ENCODE measurements at places on chromosomes 3 and 15.

GRCh38 chr3:127296166-127296565 is 8.3 kb upstream of the PRR20G start:
- DNase-seq: no peak

DNA sequence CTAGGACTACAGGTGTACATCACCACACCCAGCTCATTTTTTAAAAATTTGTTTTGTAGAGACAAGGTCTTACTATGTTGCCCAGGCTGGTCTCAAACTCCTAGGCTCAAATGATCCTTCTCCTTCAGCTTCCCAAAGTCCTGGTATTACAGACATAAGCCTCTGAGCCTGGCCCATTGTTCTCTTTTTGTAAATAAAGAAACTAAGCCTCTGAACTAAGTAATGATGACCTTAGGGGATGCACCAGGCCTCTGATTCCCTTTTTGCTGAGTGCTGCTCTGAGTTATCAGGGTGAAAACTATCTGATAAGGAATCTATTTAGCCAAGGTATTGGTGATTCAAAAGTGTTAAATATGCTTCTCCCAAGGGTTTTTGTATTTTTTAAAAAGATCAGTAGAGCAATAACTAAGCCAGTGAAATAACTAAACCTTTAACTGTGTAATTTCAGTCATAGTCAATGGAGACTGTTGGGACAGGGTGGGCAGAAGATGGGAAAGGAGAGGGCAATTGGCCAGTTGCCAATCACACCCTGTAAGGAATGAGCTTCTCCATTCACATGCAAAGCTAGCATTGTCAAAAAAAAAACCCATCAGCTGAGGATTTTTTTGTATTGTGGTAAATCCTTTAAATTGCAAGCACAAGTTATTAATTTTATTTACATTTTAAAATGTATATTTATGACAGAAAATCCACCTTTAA is 194.8 kb upstream of the PFN2 start:
- no peak for DNase-seq

DNA sequence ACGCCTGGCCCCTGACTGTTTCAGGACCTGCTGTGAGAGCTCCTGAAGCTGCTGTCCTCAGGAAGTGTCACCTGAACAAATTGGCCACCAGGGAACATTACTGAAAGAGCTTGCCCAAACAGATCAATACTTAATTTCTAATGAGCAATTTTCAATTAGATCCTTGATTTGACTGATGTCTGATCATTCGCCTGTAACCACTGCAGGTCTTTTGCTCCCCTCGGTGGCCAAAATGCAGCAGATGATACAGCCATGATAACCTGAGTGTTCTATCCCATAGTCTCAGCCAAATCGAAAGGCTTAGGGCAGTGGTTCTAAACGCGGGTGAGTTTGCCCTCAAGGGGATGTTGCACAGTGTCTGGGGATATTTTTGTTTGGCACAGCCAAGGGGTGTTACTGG is 57.6 kb upstream of the MEX3B start:
- DNase-seq: no peak

DNA sequence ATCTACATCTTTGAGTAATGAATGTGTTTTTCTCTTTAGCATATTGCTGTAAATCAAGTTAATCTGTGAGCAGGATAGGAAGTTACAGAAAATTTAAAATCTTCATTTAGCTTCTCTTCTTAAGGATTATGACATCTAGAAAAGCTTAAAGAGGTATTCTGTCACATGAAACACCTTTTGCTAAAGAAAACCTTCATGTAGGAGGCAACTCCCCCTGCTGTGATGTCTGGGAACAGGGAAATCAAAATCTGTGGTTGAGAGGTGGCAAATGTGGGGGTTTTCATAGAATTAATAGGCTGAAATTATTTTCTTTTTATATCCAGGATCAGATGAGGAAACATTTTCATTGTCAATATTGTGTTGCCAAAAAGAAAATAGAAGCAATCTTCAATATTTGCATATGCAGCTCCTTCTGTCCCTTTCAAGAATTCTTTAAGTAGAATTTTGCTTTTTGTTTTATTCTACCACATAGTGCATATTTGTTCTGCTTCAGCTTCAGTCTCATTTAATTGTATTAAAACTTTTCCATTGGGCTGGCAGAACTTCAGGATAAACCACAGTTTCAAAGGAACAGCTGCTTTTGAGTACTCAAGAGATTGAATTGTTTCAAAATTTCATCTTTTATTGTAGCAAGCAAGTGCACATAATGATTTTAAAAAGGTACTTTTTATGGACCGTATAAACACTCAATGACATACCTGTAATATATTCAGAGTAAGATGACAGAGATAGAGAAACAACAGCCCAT is 128.4 kb downstream of the RAP2B start:
- peak; percentile 51 for DNase-seq

- no peak for DNase-seq
These were observed 111.4 kb upstream of the CCNL1 start for GRCh38 chr3:157271283-157271882.

DNA sequence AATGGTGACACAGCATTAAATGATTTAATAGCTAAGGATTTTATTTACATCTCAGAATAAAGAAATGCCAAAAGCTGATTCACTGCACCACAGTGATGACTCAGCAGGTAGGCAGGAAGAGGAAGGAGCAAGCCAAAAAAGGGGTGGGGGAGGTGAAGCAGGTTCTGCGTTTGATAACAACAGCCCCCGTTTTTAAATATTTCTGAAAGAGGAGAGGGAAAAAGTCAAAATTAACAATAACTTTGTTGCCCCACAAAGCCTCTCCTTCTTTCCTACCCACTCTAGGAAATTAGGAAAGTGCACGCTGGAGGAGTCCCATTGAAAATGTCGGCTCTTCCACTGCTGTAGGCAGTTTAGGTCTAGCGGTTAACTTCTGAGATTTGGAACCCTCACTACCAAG is 9.9 kb upstream of the CCDC54 start:
- no peak for DNase-seq

DNA sequence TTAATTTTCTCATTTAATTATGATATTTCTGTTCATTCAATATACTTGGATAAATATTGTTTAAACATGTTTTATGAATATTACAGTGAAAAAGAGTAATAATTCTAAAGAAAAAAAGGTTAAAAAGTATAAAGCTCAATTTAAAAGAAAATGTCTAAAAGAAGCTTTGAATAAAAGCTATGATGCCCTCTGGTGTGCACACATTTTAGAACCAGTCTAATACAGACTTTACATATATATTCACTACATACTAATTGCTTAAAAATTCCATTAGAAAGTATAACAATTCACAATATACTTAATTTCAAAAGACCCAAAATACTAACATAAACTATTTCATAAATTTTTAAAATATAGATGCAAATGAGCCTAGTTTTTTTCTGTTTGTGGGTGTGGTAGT is 909.1 kb upstream of the ROBO1 start:
- DNase-seq: no peak

Measured in CD4-positive, alpha-beta T cell treated with Interleukin-2 at 100 ng/mL for 4 hours (primary cell).